ENCODE measurements at places on chromosomes 7 and 10. TPM values are rescaled to one million over a fixed set of nuclear protein-coding genes. Genes with fewer than 3 reads are reported as not detected.

The PDE1C gene
- total RNA-seq = 13.0 TPM

The UCMA gene
- total RNA-seq = not detected

The TMEM139 gene
- 25.1 TPM for total RNA-seq

The BAG3 gene
- total RNA-seq = 41.5 TPM

The PTPRE gene
- total RNA-seq = 70.6 TPM

The CCDC6 gene
- total RNA-seq = 55.7 TPM

The ATOH7 gene
- total RNA-seq = not detected

DNA sequence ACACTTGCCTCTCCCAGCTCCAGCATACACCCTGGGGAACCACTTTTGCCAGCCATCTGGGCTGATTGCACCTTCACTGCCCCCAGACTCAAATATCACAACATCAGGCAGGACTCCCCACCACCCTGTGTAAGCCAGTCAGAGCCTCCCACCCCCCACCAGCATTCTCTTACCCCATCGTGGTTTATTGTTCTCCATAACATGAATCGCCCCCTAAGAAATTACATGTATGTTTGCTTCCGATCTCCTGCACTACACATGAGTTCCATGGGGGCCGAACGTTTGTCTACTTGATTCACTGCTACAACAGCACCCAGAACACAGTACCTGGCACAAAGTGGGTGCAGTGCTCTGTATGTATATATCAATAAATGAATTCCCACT lies 39.4 kb downstream of the CREB3L2 start:
- peaks cover 25% of the 10 kb centered on the region for H3K4me1 ChIP-seq
- H3K36me3 ChIP-seq = no peaks in the 10 kb centered on the region

GRCh38 chr10:6400331-6400730 lies 179.7 kb downstream of the PRKCQ start:
- H3K27me3 ChIP-seq = no peaks in the 10 kb centered on the region
- peaks cover 16% of the 10 kb centered on the region for H3K4me1 ChIP-seq
- H3K36me3 ChIP-seq = no peaks in the 10 kb centered on the region
- no peak for DNase-seq

GRCh38 chr7:92849322-92849721 lies 12.9 kb upstream of the CDK6 start:
- no peaks in the 10 kb centered on the region for H3K36me3 ChIP-seq
- no peak overlapping the region for H3K4me3 ChIP-seq

- no peaks in the 10 kb centered on the region for H3K27me3 ChIP-seq
- no peak overlapping the region for H3K4me3 ChIP-seq
- DNase-seq = no peak
- H3K4me1 ChIP-seq = no peaks in the 10 kb centered on the region
Observed at GRCh38 chr10:117720931-117721835, 178.6 kb downstream of the EMX2 start.

- H3K27me3 ChIP-seq = no peaks in the 10 kb centered on the region
- H3K27ac ChIP-seq = no peak overlapping the region
- H3K4me1 ChIP-seq = no peaks in the 10 kb centered on the region
- DNase-seq = no peak
Observed at GRCh38 chr10:60140651-60141632, 234.6 kb upstream of the CCDC6 start.

DNA sequence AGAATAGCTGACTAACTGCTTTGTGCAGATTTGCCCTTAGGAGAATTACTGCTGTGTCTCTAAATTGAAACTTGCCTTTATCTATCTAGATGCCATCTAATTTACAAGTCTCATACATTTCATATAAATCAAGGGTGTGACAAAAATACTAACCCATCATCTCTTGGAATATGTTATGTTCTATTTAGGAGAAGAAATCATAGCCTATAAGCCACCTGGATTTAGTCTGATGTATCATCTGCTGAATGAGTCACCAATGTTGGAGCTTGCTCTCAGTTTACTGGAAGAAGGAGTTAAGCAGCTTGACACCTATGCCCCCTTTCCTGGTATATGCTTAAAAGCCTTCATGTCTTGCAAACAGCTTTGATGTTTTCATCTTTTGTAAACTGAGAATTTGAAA lies 43.5 kb downstream of the NUP205 start:
- DNase-seq = no peak
- no peak overlapping the region for H3K27ac ChIP-seq
- H3K27me3 ChIP-seq = no peaks in the 10 kb centered on the region
- no peak overlapping the region for H3K4me3 ChIP-seq

- H3K36me3 ChIP-seq = no peaks in the 10 kb centered on the region
- H3K4me3 ChIP-seq = no peak overlapping the region
- no peak overlapping the region for H3K27ac ChIP-seq
- H3K27me3 ChIP-seq = no peaks in the 10 kb centered on the region
- no peak for DNase-seq
Observed at GRCh38 chr7:41544241-41544640, 158.6 kb downstream of the INHBA start.

DNA sequence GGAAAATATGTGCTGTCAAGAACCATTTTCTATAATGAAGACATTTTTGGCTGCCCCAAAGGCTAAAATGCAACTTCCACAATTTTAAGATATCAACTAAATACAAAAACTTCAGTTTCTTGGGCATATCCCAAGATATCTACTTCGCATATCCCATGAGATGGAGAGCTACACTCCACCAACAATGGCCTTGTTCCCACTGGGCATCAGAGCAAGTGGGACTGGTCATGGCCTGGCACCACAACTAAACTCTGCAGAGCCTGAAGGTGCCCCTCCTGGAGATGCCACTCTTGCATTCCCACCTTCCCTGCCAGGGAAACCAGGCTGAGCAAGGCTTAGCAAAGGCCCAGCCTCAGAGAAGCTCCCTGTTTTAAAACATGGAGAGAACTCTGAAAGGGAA lies 75.8 kb upstream of the LRRC17 start:
- DNase-seq = no peak
- no peak overlapping the region for H3K27ac ChIP-seq
- no peaks in the 10 kb centered on the region for H3K4me1 ChIP-seq
- H3K27me3 ChIP-seq = no peaks in the 10 kb centered on the region
- H3K4me3 ChIP-seq = no peak overlapping the region

- H3K4me3 ChIP-seq = no peak overlapping the region
- no peak overlapping the region for H3K27ac ChIP-seq
- H3K4me1 ChIP-seq = peaks cover 71% of the 10 kb centered on the region
- no peaks in the 10 kb centered on the region for H3K27me3 ChIP-seq
- H3K36me3 ChIP-seq = peaks cover 7% of the 10 kb centered on the region
Observed at GRCh38 chr10:103188853-103189252, 4.2 kb downstream of the NT5C2 start.

- no peak overlapping the region for H3K27ac ChIP-seq
- no peaks in the 10 kb centered on the region for H3K4me1 ChIP-seq
- no peaks in the 10 kb centered on the region for H3K27me3 ChIP-seq
- peaks cover 30% of the 10 kb centered on the region for H3K36me3 ChIP-seq
- DNase-seq = no peak
Observed at GRCh38 chr7:244974-245373, 45.0 kb upstream of the FOXL3 start.

DNA sequence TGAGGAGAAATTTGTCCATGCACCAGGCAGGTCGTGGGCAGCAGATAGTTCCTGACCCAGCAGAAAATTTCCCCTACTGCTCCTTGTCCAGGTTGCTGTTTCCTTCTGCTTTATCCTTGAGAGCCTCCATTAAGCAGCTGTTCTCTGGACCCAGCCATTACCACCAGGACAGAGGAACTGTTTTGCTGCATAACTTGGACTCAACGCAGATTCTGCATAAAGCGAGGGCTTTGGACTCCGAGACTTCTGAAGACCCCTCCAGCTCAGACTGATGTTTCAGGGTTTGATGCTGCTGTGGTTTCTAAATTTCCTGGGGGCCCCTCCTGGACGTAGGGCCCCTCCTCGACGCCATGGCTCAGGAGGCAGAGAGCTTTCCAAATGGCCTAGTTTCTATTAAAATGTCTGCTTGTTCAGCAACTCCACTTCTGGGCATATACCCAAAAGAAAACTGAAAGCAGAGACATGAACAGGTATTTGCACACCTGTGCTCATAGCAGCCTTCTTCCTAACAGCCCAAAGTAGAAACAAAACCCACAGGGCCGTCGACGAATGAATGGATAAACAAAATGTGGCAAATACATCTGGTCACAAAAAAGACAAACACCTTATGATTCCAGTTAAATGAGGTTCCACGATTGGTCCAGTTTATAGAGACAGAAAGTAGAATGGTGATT lies 28.3 kb upstream of the LMTK2 start:
- no peaks in the 10 kb centered on the region for H3K27me3 ChIP-seq
- DNase-seq = peak; percentile 17
- no peak overlapping the region for H3K27ac ChIP-seq
- no peaks in the 10 kb centered on the region for H3K4me1 ChIP-seq
- H3K4me3 ChIP-seq = no peak overlapping the region

DNA sequence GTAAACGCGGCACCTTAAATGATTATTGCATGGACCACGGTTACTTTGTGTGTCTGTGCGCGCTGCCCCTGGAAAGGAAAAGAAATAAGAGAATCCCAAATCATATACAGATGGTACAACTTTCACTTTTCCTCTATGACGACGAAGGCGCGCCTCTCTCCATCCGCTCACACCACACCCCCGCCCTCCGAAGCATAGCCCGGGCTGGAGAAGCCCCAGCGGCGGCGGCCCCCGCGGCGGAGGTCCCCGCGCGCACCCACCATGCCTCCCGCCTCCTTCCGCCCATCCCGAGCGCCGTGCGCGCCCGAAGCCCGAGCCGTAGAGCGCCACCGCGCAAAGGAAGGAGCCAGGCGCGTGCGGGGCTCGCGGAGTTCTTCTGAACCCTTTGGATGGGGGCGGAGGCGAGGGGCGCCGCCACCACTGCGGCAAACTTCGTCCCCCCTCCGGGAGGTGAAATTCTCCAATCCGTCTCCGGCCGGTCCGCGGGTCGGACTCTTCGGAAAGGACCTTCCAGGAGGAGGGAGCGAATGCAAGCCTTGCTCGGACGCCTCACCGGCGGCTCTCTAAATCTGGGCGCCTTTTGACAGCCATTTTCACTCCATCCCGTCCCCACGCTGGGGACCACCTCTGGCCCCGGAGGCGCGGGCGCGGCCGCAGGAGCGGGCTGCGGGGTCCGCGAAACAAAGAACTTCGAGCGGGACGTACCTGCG lies 588 bp downstream of the GLI3 start:
- no peaks in the 10 kb centered on the region for H3K27me3 ChIP-seq
- peak; percentile 72 for DNase-seq
- peak overlapping the region; percentile 80 for H3K27ac ChIP-seq
- peaks cover 32% of the 10 kb centered on the region for H3K4me1 ChIP-seq
- H3K36me3 ChIP-seq = no peaks in the 10 kb centered on the region

- H3K4me3 ChIP-seq = no peak overlapping the region
- no peaks in the 10 kb centered on the region for H3K27me3 ChIP-seq
- no peaks in the 10 kb centered on the region for H3K4me1 ChIP-seq
- H3K36me3 ChIP-seq = no peaks in the 10 kb centered on the region
- no peak overlapping the region for H3K27ac ChIP-seq
Observed at GRCh38 chr10:104559935-104560334, 81.2 kb upstream of the SORCS3 start.

- H3K36me3 ChIP-seq = no peaks in the 10 kb centered on the region
- H3K27me3 ChIP-seq = no peaks in the 10 kb centered on the region
- H3K4me3 ChIP-seq = no peak overlapping the region
- no peaks in the 10 kb centered on the region for H3K4me1 ChIP-seq
Observed at GRCh38 chr10:118851062-118852035, 96.6 kb upstream of the CACUL1 start.

DNA sequence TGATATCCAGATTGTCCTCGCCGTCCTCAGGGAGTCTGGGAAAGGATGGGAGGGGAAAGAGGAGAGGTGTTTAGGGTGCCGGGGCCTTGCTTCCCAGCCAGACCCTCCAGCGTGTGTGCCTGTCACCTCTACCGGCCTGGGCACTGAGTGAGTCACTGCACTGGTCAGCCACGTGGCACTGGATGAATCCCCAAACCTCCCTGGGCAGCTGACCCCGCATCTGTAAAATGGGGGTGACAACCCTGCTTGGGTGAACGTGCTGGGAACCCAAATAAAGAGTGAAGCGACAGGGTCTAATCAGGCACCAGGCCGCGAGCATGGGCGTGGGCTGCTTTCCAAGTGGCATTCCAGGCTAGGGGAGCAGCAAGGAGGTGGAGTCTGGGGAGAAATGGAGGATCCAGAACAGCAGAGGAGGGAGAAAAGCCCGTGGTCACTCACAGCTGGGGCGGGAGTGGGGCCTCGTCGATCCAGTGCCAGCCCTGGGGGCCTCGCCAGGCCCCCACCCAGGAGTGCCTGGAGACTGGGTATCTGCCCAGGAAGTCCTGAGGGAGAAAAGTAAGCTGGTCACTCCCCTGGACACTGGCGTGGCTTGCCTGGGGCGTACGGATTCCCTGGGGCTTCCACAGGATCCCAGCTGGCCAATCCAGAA lies 29.7 kb downstream of the KLRG2 start:
- no peaks in the 10 kb centered on the region for H3K36me3 ChIP-seq
- no peak overlapping the region for H3K4me3 ChIP-seq
- H3K4me1 ChIP-seq = no peaks in the 10 kb centered on the region
- no peak overlapping the region for H3K27ac ChIP-seq

GRCh38 chr7:45021604-45022296 lies 21.7 kb downstream of the CCM2 start:
- no peaks in the 10 kb centered on the region for H3K4me1 ChIP-seq
- H3K4me3 ChIP-seq = no peak overlapping the region
- no peak for DNase-seq
- H3K36me3 ChIP-seq = no peaks in the 10 kb centered on the region
- H3K27me3 ChIP-seq = no peaks in the 10 kb centered on the region
- H3K27ac ChIP-seq = no peak overlapping the region

DNA sequence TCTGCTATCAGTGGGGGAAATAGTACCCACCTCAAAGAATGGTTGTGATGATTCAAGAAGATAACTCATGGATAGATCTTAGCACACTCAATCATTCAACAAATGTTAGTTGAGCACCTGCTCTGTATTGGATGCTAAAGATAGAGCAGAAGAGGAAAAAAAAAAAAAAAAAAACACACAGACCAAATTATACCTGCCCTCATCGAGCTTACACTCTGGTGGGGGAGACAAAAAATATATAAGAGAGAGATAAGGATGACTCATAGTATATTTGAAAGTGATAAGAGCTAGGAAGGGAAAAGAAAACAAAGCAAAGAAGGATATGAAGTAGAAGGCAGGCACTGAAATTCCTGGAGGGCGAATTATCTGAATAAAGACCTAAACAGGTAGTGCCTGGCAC lies 258.5 kb downstream of the SFMBT2 start:
- DNase-seq = no peak
- H3K27ac ChIP-seq = no peak overlapping the region
- no peak overlapping the region for H3K4me3 ChIP-seq
- no peaks in the 10 kb centered on the region for H3K4me1 ChIP-seq
- no peaks in the 10 kb centered on the region for H3K27me3 ChIP-seq

GRCh38 chr7:41581041-41581440 lies 121.8 kb downstream of the INHBA start:
- no peak overlapping the region for H3K27ac ChIP-seq
- H3K36me3 ChIP-seq = no peaks in the 10 kb centered on the region
- H3K4me1 ChIP-seq = no peaks in the 10 kb centered on the region
- H3K27me3 ChIP-seq = no peaks in the 10 kb centered on the region

- no peaks in the 10 kb centered on the region for H3K36me3 ChIP-seq
- DNase-seq = no peak
- no peaks in the 10 kb centered on the region for H3K4me1 ChIP-seq
- H3K27me3 ChIP-seq = no peaks in the 10 kb centered on the region
Observed at GRCh38 chr7:108292541-108292940, 162.4 kb upstream of the LAMB4 start.
